Glomerular endothelial cell (primary cell): ENCODE measurements at places on chromosomes 5 and 9. TPM values are rescaled to one million over a fixed set of nuclear protein-coding genes. Genes with fewer than 3 reads are reported as not detected.

DNA sequence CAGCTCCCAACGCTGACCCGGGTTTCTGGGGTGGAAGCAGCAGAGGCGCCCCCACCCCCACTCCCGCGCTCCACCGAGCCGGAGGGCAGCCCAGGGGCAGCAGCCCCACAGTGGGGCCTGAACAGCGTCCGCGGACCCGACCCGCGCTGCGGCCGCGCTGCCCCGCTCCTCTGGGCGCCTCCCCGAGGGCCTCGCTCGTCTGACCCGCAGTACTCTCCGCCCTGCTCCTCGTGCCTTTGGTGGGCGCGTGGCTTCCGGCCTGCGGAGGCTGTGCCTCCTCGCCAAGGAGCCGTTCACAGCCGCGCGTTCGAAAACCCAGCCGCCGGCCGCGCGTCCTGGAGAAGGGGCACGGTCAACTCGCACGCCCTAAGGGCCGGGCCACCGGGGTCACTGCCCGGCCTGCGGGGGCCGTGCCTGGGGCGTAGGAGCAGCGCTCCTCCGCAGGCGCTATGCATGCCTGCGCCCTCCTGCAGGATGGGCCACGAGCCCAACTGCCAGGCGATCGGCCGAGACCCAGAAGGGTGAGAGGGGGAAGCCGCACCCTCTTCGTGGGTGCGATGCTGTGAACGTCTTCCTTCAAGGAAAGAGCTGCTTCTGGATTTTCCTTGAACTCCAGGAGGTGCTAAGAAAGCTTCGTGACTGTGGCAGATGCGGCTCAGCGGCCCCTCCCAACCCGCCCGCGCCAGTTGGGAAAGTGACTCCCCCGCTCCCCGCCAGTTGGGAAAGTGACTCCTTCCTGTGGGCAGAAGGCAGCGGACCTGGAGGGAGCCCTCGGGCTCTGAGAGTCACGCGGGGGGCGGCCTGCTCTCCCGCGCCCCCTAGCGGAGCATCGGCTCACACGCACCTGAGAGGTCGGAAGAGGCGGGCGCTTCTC, 82.7 kb downstream of the HSD17B3 start:
- DNase-seq, result no peak

Gene PDLIM7
- 341 and 346 TPM in 2 replicates for total RNA-seq

Gene ZNF483
- total RNA-seq, result 1.7 and 2.7 TPM in 2 replicates

DNA sequence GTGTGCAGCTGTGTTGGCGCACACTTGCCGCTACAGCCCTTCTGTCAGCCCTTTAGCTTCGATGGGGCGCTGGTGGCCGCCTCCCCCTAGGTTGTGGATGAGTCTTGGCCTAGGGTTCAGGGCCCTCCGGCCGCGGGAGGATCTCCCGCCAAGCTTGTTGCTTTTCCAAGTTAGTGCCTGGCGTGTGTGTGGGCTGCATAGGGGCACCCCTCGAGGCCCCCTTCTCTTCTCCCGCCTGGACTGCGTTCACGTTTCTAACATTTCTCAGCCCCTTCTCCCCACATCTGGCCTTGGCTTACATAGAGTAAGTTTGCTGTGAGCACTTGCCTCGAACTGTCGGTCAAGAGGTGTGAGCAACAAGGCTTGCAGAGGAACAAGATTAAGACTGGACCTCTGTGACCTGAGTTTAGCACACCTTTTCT, 413 bp upstream of the OXCT1 start:
- DNase-seq, result no peak

DNA sequence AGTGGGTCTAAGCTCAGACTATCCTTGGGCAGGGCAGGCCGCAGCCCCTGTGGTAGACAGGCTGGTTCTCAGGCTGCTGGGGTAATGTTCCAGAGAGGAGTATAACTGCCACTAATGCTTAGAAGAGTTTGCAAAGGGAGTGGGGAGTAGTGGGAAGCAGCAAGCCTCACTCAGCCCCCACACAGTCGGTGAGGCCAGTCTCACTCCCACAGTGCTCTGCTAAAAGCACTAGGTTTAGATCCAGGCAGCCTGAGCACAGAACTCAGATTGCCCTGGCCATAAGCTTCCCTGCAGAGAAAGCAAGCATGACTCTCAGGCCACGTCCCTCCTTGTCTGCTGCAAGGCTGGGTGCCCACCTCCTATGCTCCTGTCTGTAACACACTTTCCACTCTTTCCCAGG, 69.4 kb upstream of the HCN1 start:
- DNase-seq, result no peak

DNA sequence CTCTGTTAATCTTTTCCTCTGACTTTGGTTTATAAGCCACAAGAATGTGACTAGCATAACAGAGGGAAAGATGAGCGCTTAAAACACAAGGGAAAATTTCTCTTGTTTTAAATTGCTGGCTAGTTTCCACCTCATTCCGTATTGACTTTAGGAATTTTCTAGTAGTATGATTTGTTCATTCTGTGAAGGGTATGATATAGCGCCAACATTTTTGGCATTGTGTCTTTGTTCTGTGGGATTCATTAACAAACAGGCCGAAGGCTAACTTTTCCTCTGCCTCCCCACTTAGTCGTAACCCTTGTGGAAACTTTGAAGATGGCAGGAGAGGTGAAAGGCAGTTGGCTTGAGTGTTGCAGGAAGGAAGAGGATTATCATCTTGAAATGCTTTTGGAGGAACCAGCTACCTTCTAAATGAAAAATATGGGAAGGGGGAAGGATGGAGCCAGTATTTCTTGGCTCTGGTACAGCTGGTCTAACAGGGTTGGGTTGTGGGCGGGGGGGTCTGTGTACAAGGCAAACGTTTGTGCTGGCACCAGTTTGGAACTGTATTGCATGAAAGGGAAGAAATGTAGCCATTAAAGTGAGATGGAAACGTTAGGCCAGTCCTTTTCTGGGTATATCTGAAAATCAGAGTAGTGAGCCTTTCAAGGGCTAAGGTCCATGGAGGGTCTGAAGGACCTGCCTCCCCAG, 21.5 kb upstream of the DMRT2 start:
- no peak for DNase-seq

Gene OR1Q1
- total RNA-seq, result not detected in 2 replicates

GRCh38 chr5:97553604-97554452, 370.8 kb upstream of the RIOK2 start:
- no peak for DNase-seq

GRCh38 chr9:27749838-27750237, 176.6 kb upstream of the C9orf72 start:
- no peak for DNase-seq

- DNase-seq, result no peak
These were observed 265.2 kb downstream of the MAT2B start for GRCh38 chr5:163770625-163771024.

DNA sequence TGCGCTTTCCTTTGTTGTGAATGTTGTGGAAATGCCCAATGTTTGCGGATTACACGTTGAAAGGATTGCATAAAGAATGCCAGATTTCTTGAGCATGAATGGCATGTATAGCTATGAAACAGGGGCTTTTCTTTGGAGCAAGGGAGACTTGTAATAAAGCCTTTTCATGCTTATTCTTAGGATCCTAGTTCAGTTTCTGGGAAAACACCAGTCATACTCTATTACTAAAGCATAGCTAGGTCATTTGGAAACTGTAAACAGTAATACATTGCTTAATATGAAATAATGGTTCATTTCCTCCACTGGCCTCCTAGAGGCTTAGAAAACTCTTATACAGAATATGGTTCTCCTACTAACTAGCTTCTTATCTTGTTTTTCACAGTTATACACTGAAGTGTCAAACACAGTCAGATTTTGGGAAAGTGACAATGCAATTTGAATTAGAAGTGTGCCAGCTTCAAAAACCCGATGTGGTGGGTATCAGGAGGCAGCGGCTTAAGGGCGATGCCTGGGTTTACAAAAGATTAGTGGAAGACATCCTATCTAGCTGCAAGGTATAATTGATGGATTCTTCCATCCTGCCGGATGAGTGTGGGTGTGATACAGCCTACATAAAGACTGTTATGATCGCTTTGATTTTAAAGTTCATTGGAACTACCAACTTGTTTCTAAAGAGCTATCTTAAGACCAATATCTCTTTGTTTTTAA, 104.2 kb downstream of the MELK start:
- no peak for DNase-seq

Gene TSSK1B
- not detected in 2 replicates for total RNA-seq

Gene ZNF366
- total RNA-seq, result 33.7 and 45.4 TPM in 2 replicates

DNA sequence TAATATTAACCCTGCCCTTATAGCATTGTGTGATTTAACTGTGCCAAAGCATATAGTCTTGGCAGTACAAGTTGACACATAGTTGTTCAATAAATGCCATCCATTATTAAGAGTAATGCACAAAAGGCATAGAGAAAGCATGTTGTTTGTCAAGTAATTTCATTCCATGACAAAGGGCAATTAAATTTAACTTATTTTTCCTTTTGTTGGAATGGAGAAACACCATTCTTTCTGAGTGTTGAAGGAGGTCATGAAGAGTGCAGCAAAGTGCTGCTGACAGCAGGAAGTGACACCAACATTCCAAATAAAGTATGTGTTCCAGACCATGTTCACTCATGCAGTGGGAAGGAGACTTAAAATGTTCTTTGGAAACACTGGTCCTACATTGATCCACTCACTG, 29.1 kb downstream of the ANKDD1B start:
- DNase-seq, result peak; percentile 68

Gene SLC22A4
- 12.0 and 25.0 TPM in 2 replicates for total RNA-seq

GRCh38 chr9:93181672-93182435, 2.1 kb upstream of the WNK2 start:
- DNase-seq, result no peak

- no peak for DNase-seq
These were observed 174.8 kb downstream of the GADD45G start for GRCh38 chr9:89779405-89780203.
